Head of caudate nucleus (tissue), 42 donors: ENCODE measurements at places on chromosomes 1 and 21.

- no peak for DNase-seq
Observed at GRCh38 chr1:218344814-218345672, at the start of gene TGFB2. Gene TGFB2, plus strand, starts transcription at chr1:218345336. Its CDS starts 1,366 bp downstream, at chr1:218346702.

- no peak for DNase-seq
Observed at GRCh38 chr1:167973832-167974231, 37.0 kb upstream of the MPC2 start.

- no peak for DNase-seq
Observed at GRCh38 chr1:13813398-13814012, 113.5 kb downstream of the PRDM2 start.

DNA sequence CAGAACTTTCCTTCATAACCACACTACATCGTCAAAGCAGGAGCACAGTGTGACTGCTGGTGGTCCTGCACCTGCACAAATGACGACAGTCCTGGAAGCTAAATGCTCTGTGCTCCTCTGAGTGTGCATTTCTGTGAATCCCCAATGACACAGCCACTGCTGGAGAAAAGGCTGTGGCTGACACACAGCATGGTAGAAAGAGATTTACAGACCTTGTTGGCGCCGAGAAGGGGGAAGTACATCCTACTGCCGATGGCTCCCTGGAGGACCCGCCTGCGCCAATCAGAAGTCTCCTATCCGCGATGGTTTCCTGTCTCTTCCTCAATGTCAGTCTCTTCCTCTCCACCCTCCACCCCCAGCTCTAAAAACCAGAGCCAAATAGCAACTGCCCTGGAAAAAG lies 115.4 kb upstream of the RAB4A start:
- no peak for DNase-seq

GRCh38 chr1:222910699-222911098 lies 95.9 kb downstream of the DISP1 start:
- DNase-seq = no peak

DNA sequence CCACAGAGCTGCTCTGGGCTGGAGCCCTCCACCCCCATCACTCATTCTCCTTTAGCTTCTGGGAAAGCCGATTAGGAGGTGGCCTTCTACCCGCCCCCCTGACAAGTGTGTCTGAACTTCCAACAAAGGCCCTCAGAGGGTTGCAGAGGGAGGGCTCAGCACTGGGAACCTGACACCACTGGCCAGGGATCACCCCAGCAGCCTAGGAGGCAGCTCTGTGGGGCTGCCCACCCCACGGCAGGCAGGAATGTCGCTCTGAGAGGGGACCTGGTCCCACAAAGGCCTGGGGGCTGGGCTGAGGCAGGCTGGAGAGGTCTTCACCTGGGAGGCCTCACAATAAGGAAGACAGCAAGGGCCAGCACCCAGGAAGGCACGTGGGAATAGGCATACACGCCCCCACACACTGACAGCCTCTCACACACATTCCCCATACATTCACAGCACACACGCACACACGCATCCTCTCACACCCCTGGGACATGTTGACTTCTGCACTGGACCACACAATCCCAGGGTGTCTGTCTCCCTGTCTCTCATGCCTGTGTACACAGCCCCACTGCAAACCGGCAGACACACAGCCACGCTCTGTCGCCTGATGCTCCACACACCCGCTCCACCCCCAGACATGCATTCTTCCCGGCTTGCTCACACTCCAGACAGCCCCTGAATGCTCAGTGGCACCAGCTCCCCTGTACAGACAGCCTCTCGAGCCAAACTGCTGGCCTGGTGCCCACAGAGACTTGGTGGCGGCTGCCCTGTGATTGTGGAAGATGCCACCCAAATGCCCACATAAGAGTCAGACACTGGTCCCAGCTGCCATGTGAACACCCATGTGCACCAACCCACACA lies 30.7 kb downstream of the DMBX1 start:
- no peak for DNase-seq

DNA sequence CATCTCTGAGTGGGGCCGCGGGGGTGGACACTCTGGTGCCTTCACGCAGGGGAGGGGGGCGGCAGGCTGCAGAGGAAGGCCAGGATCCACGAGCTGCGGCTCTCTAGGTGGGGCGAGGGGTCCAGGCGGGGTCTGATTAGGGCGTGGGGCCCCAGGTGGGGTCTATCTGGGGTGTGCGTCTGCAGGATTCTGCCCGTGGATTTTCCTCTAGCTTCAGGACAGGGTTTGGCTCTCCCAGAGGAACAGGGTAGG lies 6.3 kb downstream of the JMJD4 start:
- peak; percentile 38 for DNase-seq

DNA sequence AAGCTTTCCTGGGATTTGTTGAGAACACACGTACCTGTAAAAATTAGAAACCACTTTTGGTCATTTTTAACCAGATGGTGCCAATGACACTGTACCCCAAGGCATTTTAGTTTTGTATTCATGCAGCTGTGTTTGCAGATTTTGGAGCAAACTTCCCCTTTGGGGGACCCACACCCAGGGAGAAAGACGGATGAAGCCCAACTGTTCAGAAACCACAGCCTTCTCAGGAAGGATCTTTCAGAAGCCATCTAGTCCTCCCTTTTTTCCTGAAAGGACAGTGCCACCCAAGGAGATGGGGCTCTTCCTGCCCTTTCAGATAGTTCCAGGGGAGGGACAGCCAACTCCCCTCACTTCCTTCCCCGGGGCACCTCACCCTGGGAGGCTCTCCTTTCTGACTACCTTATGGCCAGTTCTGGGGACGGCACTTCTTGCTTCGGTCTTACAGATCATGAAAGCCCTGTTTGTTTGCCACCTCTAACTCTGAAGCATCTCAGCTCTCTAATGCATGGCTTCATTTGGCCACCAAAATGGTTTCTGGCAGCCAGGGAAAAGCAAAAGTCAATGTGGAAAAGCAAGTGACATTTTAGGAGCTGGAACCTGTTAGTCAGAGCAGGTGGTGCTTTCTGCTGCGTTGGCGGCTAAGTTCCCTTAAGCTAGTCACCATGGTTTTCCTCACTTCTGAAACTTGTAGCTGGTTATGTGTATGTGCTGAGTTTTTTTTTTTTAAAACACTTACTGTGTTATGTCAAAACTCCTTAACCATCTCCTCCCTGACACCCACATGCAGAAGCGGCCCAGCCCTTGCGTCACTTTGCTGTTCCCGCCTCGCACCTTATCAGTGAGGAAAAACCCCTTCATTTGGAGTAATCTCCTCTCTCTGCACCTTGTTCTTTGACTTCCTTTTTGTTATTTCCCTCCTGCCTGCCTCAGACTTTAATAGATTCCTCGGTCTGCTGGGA lies 10.1 kb downstream of the TMCC2 start:
- peak; percentile 60 for DNase-seq

DNA sequence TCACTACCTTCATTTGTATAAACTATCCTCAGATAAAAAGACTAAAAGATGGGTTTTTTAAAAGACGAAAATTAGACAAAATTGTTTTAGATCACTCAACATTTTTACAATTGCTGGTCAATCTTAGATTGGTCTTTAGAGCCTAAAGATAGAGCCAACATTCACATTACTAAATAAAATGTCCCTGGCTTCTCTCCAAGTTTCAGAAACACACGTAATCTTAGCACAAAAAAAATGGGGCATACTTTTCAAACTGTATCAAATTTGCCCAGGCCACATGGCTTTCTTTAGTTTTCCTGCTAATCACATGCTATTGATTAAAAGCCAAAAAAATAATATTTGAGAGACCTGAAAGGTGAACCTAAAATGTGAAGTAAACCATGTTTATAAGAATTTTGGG lies 288.1 kb downstream of the DPYD start:
- no peak for DNase-seq

DNA sequence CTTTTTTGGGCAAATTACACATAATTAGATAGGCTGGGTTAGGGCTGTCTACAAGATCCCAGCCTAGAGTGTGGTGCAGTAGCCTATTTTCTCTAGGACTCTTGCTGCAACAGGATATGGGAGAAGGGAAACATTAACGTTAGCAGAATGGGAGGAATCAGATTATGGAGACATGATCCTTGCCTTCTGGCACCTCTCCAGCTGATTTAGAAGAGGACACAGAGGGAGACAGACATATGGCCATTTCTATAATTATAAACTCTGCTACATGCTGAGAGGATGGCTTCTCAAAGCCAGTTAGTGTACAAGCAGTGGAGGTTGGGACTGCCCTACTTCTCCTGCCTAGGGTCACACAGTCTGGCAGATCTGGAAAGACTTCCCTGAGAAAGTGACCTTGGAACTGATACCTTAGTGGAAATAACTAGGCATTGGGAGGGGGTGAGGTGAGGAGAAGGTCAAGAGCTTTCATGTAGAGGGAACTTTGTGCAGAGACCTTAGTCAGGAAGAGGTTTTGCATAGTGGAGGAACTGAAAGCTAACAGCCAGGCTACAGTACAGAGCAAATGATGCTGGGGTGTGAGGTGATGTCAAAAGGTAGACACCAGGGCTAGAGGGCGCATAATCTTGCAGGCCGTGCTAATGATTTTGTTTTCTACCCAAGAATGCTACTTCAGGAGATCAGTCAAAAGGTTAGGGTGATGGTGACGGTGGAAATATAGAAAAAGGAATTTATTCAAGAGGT lies 1.2 kb upstream of the CD1D start:
- no peak for DNase-seq

- DNase-seq = no peak
Observed at GRCh38 chr1:160216301-160216700, 11.1 kb downstream of the PEA15 start.

DNA sequence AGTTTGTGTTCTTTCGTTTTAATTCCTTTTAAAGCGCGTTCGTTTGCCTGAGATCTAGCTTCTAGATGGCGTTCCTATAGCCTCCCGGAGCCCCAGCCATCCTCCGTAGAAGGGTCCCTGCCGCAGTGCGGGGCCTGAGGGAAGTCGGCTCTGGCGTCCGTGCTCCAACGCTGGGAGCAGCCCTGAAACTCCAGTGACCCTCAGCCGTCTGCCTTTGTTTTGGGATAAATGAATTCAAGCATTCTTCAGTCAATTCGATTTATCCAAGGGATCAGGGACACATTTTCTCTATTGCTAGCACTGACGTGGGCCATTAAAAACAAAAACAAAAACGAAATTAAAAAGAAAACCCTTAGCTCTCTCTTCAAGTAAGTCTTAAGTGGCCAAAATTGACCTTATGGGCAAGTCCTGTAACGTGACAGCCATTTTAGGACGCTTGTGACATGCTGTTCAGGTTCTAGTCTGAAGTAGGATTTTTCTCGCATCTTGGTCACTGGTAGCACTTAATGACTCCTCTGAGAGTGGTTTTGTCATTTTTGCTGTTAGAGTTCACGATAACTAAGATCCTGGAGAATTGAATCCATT lies 742 bp upstream of the HSPA13 start:
- no peak for DNase-seq

DNA sequence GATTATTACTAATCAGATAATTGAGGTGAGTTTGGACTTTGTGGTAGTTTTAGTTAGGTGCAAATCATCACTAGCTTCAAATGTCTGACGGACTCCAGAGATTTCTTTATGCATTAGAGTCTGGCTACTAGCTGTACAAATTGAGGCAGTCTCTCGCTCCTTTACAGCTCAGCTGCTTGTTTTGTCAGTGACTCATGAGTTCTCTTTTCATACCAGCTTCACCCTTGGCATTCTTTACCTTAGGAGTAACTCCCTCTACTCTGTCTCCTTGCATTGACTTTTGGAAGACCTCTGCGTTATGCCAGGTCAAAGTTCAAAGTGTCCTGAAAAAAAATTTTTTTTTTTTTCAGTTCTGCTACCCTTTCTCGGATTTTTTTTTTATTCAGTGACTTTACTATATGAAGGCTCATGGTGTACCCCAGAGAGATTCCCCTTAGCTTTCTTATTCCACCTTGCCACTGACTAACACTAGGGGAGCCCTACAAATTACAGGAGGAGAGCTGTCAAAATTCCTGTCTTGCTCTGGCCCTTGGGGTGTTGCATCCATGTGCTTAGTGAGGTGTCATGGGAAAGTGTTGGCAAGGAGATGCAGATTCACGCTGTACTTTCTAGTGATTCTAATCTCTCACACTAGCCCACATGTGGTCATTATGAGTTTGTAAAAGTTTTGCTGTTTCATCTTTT lies 576.6 kb downstream of the ADGRL2 start:
- DNase-seq = no peak

- no peak for DNase-seq
Observed at GRCh38 chr1:66323958-66324625, 209.9 kb upstream of the SGIP1 start.

DNA sequence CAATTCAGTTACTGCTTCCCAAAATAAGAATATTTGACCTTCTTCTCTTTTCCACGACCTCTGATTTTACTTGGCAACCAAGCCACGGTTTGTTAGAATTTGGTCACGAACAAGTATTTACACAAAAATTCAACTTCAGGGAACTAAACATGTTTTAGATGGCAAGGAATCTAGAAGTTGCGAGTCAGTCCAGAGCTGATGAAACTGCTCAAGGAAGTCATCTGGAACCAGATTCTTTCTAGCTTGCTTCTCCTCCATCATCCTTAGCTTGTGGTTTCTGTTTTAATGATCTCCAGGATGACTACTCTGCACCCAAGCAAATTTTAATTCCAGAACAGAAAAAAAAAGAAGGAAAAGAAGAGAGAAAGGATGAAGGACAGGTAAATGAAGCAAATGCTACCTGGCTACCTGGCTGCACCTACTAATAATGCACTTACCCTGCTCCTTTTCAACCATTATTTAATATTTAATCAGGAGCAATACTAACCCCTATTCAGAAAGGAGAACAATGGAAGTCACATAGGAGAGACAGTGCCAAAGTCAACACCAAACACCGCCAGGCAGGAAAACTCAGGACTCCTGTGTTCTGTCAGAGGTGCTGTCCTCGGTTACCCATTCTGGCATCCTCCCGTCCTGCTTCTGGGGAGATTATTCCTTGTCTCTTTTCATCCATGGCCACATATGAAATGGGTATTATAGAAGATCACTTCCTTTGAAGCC lies 54.2 kb upstream of the RGS7 start:
- no peak for DNase-seq

- DNase-seq = no peak
Observed at GRCh38 chr1:232529747-232530146, 100.2 kb downstream of the SIPA1L2 start.

DNA sequence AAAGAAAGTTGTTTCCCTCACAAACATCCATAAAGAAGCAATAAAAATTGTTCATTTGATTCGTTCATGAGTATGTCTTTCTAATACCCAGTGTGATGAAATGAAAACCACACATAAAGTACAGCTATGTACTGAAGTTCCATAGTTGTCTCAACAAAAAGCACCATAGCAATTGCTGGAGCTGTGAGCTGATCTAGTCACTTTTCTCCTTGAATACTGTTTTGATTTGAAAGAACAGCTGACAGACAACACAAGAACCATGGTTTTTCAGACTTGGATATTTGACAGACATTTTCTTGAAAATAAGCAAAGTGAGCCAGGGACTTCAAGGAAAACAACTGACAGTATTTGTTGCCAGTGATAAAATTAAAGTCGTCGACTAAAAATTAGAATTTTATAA lies 237.1 kb upstream of the PLD5 start:
- no peak for DNase-seq
